ENCODE measurements at places on chromosomes 4 and X.
A peak's percentile ranks its signal among the peaks of the same experiment; 100 is the strongest.

DNA sequence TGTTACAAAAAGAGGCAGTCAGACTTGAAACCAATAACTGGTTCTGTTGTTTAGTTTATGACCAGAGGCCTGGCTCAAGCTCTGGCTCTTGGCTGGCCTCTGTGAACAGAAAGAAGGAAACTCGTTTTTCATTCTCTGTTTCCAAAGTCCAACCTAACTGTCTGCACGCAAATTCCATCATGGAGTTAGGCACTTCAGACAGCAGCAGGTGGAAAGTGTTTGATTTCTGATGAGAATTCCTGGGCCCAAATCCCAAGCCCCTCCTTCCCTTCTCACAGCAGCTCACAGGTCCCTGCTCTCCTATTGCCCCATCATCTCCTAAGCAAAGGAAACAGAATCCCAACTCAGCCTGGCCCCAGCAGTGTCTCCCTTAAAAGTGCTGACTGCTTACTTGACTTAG is 42.8 kb upstream of the FGF16 start:
- no peak for DNase-seq

DNA sequence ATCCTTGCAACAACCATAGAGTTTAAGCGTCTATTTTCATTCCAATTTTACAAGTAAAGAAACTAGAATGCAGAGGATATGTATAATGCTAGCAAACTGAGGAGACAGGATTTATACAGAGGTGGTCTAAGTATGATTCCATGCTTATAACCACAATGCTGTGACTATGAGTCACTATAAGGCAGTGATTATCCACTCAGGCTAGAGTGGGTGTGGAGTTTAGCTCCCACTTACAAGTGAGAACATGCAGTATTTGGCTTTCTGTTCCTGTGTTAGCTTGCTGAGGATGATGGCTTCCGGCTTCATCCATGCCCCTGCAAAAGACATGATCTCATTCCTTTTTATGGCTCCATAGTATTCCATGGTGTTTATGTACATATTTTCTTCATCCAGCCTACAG is 41.6 kb upstream of the EDA2R start:
- no peak for DNase-seq

- no peak for DNase-seq
Measured at GRCh38 chrX:10929747-10930146, 181.4 kb upstream of the HCCS start.

GRCh38 chrX:19272452-19272851 is 71.3 kb upstream of the PDHA1 start:
- DNase-seq = no peak

DNA sequence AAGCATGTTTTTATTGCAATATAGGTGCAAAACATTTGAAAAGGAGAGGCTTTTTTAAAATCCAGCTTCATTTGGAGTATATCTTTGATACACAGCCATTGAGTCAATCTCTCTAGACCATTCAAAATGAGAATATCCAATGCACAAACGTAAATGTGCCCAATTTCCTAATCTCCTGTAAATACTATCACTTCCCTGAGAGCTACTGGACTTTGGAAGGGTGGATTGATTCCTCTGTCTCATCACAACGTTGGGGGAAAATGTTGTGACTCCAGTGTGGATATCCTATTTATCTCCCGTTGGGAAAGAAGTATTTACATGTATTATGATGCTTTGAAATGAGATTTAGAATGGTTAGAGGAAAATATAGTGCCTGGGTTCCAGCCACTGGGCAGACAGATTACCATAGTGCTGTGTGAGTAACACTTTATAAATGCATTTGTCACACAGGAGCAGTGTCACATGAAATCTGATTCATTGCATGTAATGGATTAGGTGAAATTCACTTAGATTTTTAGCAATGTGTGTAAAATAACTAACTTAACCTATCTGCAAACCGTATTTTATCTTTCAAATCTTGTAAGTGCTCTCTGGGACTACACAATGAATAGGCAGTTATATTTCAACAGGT is 64.4 kb upstream of the VCX3A start:
- DNase-seq = no peak

DNA sequence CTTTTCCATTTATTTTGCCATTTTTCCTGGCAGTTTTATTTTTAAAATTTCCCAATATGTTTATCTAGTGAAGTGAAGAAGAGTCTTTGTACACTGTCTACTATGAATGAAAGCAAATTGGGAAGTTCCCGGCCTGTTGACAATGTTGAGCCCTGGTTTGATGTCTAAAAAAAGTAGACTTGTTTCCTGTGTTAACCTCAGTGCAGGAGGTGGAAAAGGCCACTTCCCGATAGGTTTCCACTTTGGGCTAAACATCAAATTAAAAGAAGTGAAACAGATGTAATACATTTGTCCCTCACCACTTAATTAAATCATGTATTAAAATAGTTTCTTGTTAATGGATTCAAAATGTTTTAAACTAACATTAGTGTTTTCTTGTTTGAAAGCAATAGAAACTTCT is 30.0 kb downstream of the BBS12 start:
- DNase-seq = peak; percentile 49
